ENCODE measurements at places on chromosomes 12 and 14.

DNA sequence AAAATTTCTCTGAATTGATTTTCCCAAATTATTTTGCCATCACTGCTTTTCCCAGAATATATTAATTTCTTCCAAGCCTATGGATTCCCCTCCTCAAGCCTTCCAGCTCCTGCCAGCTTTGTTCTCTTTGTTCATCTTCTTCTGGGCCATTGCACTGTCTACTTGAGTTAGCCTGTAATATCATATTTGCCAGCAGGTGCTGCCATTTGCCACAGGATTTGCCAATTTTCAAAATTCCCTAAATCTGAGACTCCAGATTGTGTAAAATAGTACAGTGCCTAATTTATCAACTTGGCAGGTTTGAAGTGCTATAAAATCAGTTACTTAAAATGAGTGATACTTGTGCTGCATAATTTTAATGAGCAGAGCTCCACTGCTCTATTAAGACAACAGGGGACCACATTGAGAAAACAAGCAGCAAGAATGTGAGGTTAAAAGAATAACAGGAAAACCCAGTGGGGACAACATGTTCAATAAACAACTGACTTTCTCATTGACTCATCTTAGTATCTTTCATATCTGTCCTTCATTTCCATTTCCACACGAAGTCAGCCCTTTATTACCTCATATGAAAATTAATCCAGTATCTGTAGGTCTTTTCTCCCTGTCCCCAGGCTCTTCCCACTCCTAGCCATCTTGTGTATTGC is 84.6 kb upstream of the CCDC196 start:
- peak; percentile 71 for DNase-seq

GRCh38 chr14:21014761-21015190 is 10.1 kb downstream of the NDRG2 start:
- peak; percentile 65 for DNase-seq

GRCh38 chr12:113823016-113823415 is 143.1 kb downstream of the RBM19 start:
- peak; percentile 15 for DNase-seq

DNA sequence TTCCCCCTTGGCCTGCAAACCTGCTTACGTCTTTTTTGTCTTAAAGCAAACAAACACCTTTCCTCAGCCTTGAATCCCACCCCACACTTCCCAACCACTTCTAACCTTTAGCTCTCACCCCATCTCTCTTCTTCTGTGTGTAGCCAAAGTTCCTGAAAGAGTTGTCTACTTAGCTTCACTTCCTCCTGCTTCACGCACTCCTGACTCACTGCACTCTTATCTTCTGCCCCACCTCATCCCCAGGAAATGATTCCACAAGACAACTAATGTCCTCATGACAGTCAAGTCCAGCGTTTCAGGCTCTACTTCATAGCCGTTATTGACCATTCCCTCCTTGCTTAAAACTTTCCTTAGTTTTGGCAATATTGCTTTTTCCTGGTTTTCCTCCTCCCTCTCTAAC is 22.4 kb downstream of the EIF2B2 start:
- DNase-seq: no peak

GRCh38 chr12:73659802-73660201 is 877.8 kb upstream of the ATXN7L3B start:
- no peak for DNase-seq

- no peak for DNase-seq
These were observed 19.3 kb upstream of the KRT7 start for GRCh38 chr12:52213564-52214420.

GRCh38 chr14:105468621-105469241 is 5.9 kb upstream of the CRIP2 start:
- no peak for DNase-seq

- no peak for DNase-seq
These were observed 192.9 kb upstream of the OR4E1 start for GRCh38 chr14:21866479-21866878.

DNA sequence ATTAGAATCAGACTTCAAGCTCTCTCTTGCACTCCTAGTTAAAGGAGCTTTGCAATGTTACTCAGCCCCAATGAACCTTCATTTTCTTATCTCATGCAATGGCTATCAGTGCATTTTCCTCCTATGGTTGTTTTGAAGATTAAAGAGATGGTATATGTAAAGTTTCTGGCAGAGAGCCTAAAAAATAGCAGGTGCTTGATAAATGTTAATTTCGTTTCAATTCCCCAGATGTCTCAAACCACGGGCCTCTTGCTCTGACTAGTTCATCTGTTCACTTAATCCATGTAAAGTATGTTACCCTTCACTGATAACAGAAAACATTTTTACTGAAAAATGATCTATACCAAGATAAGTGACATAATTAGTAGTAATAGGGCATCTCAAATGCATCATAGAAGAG is 735.4 kb upstream of the USP15 start:
- peak; percentile 70 for DNase-seq

DNA sequence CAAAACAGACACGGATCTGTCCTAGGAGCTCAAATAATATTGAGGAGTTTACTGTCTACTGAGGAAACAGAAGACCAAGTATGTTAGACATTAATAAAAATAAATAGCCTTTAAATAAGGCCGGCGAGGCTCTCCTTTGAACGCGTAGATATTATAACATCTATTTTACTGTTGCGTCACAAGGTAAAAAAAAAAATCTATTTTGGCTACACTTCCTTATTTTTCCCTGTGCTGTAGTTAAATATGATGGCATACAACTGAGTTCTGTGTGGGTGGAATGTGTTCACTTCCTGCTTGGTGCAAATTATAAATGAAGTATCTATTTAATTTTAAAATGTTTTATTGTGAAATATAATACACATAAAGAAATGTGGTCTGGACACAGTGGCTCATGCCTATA is 17.2 kb upstream of the RAD52 start:
- DNase-seq: no peak

DNA sequence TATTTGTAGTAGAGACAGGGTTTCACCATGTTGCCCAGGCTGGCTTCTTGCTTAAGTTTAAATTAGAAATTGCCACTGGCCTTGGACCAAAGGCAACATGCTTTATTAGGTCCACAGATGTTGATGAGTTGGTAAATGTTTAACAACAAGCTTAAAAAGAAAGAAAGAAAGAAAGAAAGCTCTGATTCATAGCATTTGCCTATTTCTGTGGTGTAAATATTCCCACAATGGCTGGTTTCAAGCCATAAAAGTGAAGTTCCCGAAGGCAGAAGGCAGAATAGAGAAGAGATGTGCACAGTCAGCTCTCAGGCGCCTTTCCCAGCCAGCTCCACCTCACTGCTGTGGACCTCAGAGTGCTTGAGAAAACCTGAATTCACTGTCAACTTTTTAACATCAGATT is 26.4 kb downstream of the KCNK13 start:
- DNase-seq: no peak

DNA sequence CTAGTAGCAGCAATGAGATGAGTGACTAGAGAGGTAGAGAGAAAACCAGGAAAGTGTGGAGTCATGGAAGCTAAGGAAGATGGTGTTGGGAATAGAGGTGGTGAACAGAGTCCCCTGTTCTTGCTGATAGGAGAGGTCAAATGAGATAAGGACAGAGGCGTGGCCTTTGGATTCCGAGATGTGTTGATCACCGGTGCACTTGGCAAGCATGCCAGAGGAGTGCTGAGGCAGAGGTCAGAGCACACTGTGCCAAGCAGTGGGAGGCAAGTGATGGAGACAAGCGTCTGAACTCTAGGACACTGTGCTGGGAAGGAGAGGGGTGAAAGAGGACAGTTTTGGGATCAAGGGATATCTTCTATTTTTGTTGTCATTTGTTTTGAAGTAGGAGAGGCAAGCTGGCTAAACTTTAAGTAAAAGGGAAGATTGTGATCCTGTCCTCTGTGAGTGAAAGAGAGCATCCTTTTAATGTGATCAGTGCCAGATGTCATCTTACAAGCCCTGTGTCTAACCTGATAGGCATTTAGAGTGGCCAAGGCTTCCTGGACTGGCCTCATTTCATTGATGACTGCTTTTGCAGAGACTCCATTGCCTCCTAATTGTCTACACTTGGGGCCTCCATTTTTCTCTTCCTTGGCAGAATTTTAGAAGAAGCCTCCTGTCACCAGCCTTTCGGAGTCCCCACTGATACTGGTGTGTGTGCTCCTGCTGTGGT is 336.4 kb downstream of the CACNA1C start:
- DNase-seq: no peak

- no peak for DNase-seq
These were observed 78.4 kb downstream of the NTF3 start for GRCh38 chr12:5510251-5510805.

DNA sequence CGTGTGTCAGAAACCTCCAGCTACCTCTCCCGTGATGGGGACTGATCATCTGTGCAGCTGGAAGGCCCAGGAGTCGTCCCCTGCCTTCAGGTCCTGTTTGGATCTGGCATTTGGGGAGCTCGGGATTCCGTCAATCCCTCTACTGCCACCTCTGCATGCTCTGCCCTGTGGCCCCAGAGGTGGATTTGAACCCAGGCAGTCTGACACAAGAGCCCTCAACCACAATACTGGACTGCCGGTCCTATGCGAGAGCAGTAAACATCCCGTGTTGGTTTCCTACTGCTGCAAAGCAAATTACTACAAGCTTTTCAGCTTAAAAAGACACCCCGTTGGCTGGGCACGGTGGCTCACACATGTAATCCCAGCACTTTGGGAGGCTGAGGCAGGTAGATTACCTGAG is 121.9 kb upstream of the FKBP4 start:
- no peak for DNase-seq

- DNase-seq: no peak
These were observed 198.2 kb downstream of the CHST11 start for GRCh38 chr12:104654665-104655609.

DNA sequence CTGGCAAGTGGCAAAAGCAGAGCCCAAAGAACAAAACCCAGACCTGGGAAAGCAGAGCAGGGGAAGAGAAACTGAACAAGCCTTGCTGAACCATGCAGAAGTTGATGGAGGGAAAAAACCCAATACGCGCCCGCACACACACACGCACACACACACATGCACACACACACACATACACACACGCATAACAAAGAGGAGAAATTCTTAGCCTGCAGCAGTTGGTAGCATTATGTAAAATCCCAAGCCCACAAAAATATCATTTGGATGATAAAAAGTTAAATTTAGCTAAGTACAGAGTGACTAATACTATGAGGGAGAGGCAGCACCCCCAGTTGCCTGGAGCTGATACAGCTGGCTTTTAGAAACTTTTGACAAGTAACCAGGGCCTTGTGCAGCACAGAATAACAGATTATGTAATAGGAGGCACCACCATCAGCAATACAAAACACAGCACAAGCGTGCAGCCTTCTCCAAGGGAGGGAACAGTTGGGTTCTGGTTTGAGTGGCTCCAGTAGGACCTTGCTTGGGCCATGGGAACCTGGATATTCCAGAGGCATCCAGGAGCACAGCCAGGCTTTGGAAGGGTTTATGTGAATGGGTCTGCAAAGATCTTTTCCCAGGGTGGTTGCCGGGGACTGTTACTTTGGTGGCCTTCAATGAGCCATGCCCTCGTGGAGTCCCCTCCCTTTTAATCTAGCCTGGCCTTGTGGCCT is 35.3 kb downstream of the PITPNM2 start:
- no peak for DNase-seq

DNA sequence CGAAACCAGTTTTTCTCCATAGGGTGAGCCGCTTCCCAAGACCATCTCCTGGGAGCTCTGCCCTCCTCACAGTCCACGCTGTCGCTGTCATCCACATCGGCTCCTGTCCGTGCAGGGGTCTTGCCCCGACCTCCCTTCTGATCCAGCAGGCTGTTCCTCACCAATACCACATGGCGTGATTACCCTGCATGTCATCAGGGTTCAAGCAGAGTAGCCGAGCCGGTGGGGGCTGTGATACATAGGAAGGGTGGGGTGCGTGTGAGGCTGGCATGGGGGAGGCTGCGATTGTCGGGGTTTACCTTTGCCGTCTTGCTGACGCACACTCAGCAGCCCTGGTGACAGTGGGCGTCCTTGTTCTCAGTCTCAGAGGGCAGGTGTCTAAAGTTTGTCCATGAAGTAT is 17.0 kb downstream of the TEDC1 start:
- no peak for DNase-seq

DNA sequence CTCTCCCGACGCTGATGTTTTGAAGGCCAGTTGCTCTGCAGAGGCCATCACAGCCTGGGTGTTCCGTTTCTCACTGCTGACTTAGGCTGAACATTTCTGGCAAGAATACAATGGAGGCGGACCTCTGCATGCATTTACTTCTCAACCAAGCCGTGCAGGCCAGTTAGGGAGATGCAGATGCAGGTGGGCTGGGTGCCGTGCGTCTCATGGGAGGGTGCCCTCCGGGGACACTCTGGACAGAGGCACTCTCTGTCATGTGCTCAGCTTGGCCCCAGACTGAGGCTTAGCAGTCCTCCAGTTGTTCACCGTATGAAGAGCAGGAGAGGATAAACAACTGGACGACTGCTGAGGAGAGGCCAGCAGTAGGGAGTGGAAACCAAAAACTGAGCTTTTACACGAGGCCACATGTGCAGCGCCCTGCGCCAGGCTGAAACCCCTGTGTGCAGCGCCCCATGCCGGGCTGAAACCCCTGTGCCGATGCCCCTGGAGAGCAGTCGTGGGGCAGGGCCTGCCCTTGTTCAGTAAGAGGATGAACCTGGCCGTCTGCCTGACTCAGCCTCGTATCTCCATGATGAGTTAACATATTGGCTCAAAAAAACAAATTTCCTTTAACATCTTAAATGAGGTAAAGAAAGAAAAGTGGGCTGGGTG is 32.3 kb downstream of the DDX51 start:
- no peak for DNase-seq

- peak; percentile 29 for DNase-seq
These were observed 3.5 kb upstream of the KSR2 start for GRCh38 chr12:117972301-117972700.

DNA sequence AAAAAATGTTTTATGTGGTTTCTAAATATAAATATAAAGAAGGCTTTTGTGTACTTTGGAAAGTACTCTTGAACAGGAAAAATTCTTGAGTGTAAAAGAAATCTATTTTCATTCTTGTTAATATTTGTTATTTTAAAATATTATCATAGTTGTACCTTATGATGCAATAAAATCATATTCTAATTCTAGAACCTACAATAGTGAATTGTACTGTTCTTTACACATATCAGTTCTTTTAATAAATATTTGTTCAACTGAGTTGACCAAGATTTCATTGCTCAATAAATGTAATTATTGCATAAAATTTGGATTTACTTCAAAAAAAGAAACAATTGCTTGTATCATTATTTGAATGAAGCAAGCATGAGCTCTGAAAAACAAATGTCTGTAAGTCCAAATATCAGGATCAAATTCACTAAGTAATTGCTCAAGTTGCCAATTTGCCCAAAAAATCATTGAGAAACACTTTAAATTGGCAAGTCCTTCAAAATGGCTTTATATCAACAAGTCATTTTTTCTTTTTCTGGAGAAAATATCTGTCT is 191.6 kb upstream of the SLC16A7 start:
- DNase-seq: no peak

DNA sequence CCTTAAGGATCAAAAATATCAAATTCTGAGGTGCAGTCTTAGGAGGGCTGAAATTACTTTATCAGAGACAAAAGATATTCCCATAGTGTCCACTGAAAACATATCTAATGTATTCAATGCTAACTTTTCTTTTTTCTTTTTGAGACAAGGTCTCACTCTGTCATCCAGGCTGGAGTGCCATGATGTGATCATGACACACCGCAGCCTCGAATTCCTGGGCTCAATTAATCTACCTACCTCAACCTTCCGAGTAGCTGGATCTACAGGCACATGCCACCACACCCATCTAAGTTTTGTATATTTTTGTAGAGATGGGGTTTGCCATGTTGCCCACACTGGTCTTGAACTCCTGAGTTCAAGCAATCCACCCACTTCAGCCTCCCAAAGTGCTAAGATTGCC is 68.3 kb downstream of the ZC3H14 start:
- no peak for DNase-seq

GRCh38 chr14:100384819-100385813 is 62.0 kb downstream of the SLC25A47 start:
- peak; percentile 31 for DNase-seq

- no peak for DNase-seq
These were observed 59.7 kb downstream of the CLIP1 start for GRCh38 chr12:122362755-122363154.
